NCI-H1930 (cell line): ENCODE measurements at places on chromosomes 2 and 18.
A peak's percentile ranks its signal among the peaks of the same experiment; 100 is the strongest.

- no peak for DNase-seq
Measured at GRCh38 chr2:16853088-16853487, 187.5 kb upstream of the CYRIA start.

GRCh38 chr2:231429901-231430300 lies 34.4 kb downstream of the NCL start:
- DNase-seq = no peak

DNA sequence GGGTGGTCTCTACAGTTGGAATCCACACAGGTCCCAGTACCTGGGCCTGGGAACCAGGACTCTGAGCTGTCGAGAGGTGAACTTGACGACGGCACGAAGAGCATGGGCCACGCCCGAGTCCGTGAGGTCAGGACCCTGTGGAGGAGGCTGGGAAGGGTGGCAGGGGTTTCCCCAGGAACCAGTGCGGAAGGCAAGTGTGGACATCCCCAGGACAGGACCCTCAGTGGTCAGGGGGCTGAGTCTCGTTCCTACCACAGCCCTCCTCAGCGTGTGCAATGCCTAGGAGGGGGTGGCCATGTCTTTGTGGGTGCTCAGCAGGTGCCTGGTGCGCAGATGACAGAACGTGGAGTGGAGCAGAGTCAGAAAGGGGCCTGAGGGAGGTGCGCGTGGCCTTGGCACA lies 335.6 kb upstream of the SALL3 start:
- DNase-seq = no peak

GRCh38 chr2:112694182-112694581 lies 26.6 kb upstream of the NT5DC4 start:
- no peak for DNase-seq

GRCh38 chr2:237624565-237624964 lies 2.8 kb upstream of the LRRFIP1 start:
- no peak for DNase-seq

GRCh38 chr2:9554921-9555296 lies 721 bp downstream of the ADAM17 start:
- no peak for DNase-seq

DNA sequence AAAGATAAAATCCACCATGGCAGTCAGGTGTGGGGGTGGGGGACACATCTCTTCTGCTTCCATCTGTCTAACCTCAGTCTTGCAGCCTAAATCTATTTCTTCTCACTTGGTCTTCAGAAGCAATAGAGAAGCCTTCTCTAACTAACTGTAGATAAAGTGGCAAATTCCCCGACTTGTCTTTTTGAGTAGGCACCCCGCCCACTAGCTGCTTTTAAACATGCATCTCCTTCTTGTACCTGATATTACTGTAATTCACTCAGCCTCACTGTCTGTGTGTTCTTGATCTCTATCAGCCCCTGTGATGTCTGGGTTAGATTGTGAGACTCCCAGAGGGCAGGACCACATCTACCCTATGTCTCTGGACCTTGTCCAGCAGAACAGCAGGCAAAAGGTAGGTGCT lies 6.8 kb downstream of the MARCHF4 start:
- DNase-seq = no peak

DNA sequence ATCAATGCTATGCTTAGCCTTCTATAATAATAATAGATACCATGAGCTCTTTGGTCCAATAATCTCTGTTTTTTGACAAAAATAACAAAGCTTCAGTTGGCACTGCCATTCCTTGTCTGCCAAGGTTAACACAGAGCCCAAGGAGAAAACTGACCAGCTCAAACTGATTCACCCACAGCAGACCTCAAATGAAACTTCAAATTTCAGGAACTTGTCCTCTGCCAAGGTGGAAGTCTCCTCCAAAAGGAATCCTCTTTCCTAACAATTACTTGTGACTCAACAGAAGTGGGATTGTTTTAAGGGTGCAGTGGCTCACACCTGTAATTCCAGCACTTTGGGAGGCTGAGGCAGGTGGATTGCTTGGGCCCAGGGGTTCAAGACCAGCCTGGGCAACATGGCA lies 12.1 kb downstream of the AAK1 start:
- DNase-seq = no peak

DNA sequence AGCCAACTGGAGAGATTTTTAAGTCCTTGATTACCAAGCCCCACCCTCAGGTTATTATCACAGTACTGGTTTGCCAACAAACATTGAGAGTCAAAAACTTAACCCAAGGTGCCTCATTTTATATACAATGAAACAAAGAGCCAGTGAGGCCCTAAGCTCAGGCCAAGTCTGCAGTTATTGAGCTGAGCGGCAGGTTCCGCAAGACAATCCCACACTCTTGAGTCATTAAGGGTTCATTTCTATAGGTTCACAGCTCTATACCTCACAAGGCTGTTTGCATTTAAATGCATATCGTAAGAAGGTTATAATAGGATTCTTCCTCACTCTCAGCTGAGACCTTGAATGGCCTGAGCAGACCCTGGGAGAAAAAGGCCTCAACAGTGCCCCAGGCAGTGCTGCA lies 268.4 kb upstream of the RGPD4 start:
- no peak for DNase-seq

DNA sequence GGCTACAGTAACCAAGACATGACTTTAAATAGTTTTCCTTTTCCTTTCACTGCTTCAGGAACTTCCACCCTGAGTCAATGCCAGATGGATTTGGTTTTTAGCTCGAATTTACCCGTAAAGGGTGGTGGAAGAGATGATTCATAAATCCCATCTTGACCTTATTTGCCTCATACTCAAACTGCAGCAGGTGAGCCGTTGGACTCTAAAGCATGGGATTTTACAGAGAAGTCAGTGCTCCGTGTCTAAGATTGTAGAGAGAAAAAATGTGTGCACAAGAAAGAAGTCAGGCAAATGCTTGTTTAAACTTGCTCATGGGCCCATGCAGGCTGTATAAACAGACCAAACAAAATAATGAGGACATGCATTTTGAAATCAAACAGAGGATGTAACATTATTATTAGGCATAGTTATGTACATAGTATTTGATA lies 369.7 kb upstream of the TRIB2 start:
- peak; percentile 4 for DNase-seq

GRCh38 chr2:55587-56448 lies 9.5 kb upstream of the FAM110C start:
- no peak for DNase-seq

GRCh38 chr18:47756364-47757016 lies 174.0 kb downstream of the SMAD2 start:
- DNase-seq = peak; percentile 58

- no peak for DNase-seq
Measured at GRCh38 chr2:102422910-102423309, at the start of gene IL18RAP. IL18RAP (plus strand) TSS chr2:102423160; CDS start chr2:102423278, 118 bp downstream.

- no peak for DNase-seq
Measured at GRCh38 chr18:2471523-2471922, 99.8 kb downstream of the METTL4 start.

DNA sequence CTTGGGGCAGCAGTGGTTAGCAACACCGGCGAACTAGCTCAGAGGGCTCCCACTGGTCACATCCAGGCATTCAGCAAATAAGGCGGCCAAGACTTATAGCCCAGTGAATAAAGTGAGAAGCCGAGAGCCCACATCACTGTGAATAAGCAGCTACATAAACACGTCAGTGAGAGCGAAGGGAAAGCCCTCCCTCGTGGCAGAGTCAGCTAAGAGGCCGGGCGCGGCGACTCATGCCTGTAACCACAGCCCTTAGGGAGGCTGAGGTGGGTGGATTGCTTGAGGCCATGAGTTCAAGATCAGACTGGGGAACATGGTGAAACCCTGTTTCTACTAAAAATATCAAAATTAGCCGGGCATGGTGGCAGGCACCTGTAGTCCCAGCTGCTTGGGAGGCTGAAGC lies 5.2 kb downstream of the D2HGDH start:
- no peak for DNase-seq

DNA sequence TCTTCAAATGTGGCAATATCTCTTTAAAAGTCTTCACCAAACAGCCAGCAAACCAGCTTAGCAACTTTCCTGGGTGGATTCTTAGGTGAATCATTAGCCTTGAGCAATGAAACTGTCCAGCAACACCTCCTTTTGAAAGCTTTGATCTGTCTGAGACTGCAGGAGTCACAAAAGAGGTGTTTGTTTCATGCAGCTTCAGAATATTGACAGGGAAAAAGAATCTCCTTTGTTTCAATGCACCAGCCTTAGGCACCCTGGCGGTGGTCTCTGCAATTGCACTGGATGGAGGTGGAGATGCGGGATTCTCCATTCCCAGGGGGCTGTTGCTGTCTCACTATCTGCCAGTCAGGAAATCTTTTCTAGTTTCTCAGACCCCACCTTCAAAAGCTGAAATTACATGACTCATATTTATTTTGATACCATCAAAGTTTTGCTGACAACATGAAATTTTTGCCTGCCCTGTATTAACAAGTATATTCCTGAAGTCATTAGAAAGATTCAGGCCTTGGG lies 76.0 kb upstream of the DSG1 start:
- DNase-seq = no peak

DNA sequence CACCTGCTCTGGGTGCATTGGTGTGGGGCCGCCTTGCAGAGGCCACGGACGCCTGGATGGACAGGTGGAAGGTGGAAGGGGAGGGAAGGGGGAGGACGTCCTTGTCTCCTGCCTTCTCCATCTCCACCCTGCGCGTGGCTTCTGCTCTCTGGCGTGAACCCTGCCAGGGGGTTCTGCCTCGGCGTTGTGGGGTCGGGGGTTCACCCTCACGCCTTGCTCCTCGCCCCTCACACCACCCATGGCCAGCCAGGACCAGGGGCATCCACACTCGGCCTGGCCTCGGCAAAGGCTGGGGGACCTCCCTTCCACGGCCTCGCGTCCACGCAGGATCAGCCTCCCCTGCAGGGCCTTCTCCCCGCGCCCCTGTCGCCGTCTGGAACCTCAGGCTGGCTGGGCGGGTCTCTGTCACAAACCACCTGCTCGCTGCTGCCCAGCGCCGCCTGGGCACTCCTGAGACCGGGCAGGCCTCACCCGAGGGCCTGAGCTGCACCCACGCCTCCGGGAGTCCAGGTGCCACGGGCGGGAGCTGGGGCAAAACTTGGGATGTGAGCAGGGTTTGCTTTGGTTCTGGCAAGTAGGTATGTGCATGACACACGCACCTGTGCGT lies 655.9 kb downstream of the GALR1 start:
- no peak for DNase-seq

GRCh38 chr2:85195956-85196355 lies 62.8 kb downstream of the TCF7L1 start:
- no peak for DNase-seq

DNA sequence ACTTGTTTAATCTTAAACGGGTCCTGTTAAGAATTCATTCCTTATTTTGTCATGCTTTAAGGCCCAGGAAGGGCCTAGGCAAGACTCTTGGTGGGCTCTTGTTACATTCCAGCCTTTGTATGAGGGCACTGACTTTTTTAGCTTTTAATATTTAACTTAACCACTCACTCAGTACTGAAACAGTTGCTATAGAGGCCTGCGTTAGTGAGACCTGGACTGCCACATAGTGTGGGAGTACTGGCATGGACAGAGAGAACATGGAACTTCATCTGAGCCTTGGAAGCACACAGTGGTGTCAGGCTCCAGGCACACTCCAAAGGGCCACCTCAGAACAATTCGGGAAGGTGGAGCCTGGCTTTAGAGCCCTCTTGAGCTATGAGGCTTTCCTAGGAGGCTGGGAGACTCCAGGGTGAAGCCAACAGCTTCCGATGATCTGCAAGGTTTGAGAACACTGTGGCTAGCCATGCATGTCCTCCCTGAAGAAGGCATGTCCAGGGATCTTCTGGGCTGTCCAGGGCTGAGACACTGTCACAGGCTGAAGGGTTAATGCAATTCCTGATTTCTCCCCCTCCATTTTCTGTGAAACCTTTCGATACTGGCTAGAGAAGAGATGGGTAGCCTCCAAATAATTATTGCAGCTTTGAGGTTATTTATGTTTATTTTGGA lies 155.4 kb upstream of the ACAA2 start:
- DNase-seq = no peak

- no peak for DNase-seq
Measured at GRCh38 chr18:51151568-51152511, 45.6 kb downstream of the MEX3C start.

- DNase-seq = no peak
Measured at GRCh38 chr2:133045787-133046186, 375.8 kb upstream of the LYPD1 start.

GRCh38 chr18:79566771-79567431 lies 112.7 kb upstream of the CTDP1 start:
- no peak for DNase-seq

- DNase-seq = no peak
Measured at GRCh38 chr2:98637401-98638147, 29.2 kb downstream of the UNC50 start.

DNA sequence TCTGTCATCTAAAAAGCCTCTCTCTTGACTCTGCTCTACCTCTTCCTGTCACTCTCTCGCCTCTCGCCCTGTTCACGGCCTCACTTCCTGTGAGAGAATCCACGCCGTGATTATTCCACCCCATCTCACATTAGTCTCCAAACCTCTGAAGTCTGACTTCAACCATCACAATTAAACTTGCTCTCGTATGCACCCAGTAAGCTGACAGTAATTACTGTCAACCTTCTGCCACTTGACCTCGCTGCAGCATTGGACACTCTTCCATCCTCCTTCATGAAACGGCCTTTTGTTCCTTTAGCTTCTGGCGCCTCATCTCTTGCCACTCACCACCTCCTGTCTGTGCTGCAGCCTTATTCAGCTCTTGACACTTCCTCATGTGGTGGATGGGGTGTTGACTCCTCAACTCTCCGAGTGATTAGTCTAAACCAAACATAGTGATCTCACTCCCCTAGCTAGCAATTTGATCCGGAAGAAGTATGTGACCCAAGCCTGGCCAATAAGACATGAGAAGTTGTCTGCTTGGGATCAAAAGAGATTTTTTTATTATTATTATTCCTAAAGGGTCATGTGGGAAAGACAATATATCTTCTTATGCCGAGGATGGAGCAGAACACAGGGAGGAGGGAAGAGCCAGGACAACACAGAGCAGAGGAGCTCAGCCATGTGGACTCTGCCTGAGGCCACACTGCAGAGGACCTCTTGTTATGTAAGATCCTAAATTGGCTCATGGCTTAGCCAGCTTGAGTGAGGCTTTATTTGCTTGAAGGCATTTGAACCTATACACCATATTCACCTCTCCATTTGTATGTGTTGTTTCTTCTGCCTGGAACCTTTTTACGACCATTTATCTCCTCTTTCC lies 38.4 kb upstream of the MYO1B start:
- DNase-seq = no peak

DNA sequence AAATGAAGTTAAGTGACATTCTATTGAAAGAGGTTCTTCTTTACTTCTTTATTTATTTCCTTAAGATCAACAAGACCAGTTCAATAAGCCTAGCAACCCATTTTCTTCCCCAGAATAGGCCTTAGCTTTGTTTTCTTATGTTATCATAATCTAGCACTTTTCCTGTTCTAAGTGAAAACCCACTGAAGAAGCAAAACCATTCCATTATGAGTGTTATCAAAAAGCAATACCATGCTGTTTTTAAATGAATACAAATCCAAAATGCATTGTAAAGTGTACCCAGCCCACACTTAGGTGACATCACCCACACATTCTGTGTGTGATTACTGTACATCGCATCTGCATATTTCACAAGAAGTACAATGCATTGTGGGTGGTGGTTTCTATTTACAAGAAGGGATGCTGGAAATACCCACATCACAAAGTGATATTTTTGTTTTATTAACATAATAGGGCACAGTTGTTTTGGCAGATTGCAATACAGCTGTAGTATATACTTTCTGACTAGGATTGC lies 679.5 kb downstream of the KCNJ3 start:
- DNase-seq = no peak
